Activated CD8-positive, alpha-beta memory T cell treated with anti-CD3 and anti-CD28 coated beads for 1 hour (primary cell): ENCODE measurements at places on chromosomes 7 and 10.
A peak's percentile ranks its signal among the peaks of the same experiment; 100 is the strongest.

- DNase-seq = no peak
These were observed 13.5 kb downstream of the ATP6V0E2 start for GRCh38 chr7:149887311-149887710.

- DNase-seq = no peak
These were observed 204.9 kb downstream of the DOCK4 start for GRCh38 chr7:112001091-112001826.

- no peak for DNase-seq
These were observed 4.8 kb upstream of the GCK start for GRCh38 chr7:44194069-44194468.

GRCh38 chr10:82477776-82478175 lies 602.8 kb downstream of the NRG3 start:
- no peak for DNase-seq

- DNase-seq = no peak
These were observed 25.4 kb downstream of the STAM start for GRCh38 chr10:17669185-17669872.

DNA sequence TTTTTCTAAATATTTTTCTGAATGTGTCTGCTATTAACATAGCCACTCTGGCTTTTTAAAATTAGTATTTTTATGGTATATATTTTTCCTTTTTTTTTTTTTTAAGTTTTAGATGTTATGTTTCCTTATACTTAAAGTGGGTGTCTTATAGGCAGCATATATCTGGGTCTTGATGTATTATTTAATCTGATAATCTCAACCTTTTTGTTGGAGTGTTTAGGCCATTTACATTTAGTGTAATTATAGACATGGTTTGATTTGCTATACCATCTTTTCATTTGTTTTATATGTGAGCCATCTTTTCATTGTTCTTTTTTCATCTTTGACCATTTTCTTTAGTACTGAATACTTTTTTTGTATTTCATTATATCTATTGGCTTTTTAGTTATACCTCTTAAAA lies 45.0 kb downstream of the TRUB1 start:
- DNase-seq = no peak

DNA sequence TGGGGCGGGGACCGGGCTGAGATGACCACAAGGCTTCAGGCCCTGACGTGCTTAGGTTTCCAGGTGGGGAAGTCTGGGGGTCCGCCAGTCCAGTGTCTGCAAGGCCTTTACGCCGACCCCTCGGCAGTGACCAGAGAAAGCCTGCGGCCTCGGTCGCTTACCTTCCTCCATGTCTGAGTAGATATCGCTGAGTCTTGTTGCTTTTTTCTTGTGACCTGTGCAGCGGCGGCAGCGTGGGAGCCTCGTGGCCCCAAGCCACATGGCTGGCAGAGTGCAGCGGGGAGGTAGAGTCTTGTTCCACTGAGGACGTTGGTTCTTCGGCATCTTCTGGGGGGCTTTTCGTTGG lies 329 bp downstream of the NOLC1 start:
- no peak for DNase-seq

DNA sequence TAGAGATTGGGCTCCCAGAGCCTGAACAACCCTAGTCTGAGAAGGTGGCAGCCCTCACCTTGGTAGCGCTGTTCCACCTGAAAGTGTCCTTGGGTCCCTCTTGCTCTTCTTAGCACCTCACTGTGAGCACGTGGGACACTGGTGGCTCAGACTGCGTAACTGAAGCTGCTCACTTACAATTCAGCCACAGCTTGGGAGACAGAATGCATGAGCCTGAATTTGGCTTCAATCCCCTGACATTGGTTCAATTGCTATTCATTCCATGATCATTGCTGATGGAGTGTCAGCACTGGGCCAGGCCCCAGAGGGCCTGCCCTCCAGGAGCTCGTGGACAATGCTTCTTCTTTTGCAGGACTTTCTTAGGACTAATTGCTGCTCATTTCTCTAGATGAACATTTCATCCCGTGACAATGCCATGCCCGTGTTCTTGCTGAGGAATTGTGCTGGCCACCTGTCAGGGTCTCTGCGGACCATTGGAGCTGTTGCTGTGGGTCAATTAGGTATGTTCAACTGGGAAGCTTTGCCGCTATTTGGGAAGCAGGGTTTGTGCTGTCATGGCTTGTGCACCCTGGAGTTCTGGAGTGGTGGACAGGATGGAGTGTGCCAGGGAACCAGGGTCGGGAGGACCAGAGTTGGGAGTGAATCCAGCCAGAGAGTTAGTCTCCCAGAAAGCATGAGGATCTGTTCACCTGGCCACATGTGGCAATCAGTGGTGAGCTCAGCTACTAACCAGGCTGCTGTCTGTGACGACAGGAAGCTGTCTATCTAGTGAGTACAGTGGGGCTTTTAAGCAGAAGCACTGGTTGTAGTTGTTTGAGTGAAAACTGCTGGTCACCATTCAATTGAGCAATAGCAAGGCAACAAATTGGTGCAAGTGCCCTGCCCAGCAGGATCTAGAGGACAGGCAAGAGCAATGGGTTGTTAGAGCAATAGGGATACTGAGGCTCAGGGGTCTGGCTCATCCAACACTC lies 105.1 kb downstream of the WDFY4 start:
- DNase-seq = no peak

GRCh38 chr10:31759124-31759798 lies 169.4 kb downstream of the ARHGAP12 start:
- no peak for DNase-seq

DNA sequence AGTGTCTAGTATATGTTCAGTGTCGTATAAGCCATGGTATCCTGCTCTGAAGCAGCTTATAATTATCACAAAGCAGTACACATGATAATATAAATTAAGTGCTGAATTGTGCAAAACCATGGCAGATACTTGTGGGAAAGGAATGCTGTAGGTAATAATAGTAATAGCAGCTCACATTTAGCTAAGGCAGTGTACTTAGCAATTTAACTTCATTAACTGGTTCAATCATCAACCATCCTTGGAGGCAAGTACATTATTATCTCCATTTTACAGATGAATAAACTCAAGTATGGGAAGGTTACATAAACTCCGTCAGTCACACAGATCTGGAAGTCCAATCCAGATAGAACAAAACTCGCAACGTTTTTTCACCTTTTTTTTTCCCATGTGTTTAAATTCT lies 21.6 kb upstream of the RNF148 start:
- DNase-seq = no peak

GRCh38 chr10:80196270-80196949 lies 8.9 kb downstream of the ANXA11 start:
- no peak for DNase-seq

GRCh38 chr7:28078036-28078901 lies 102.3 kb downstream of the JAZF1 start:
- DNase-seq = peak; percentile 25

DNA sequence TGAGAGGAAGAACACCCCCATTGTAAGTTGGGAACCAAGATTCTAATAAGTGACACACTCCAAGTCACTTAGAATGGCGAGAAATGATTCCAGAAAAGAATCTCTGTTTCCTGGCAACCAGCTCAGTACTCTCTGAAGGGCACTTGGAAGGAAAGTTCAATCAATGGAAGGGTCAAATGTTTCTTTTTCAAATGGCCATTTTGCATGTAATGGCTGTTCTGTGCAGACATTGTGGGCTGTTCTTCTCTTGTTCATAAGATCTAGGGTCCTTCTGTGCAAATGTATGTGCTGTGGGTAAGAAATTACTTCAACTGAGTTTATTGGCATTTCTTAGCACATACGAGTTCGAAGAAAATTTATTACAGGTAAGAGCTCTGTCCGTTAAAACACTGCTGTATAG lies 145.3 kb downstream of the EVX1 start:
- DNase-seq = no peak

- DNase-seq = no peak
These were observed 188.1 kb upstream of the MYO3A start for GRCh38 chr10:25745976-25746375.

- DNase-seq = no peak
These were observed 102.3 kb upstream of the PPP1R3A start for GRCh38 chr7:114021135-114021534.

DNA sequence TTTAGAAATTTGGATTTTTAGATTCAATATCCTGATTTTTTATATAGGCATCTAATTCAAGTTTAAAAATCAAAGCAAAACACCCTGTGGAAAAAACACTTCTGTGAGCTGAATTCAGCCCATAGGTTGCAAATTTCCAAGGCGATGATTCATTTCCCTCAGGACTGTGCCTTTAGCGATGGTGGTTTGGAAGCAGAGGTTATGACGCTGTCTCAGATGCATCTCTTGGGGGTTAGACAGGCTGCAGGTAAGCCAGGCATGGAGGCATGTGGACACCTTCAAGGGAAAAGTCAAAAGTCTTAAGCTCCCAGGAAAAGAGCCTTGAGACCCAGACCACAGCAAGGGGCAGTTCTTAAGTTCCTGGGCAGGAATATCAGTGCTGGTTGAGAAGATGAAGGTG lies 9.5 kb upstream of the FRA10AC1 start:
- no peak for DNase-seq

DNA sequence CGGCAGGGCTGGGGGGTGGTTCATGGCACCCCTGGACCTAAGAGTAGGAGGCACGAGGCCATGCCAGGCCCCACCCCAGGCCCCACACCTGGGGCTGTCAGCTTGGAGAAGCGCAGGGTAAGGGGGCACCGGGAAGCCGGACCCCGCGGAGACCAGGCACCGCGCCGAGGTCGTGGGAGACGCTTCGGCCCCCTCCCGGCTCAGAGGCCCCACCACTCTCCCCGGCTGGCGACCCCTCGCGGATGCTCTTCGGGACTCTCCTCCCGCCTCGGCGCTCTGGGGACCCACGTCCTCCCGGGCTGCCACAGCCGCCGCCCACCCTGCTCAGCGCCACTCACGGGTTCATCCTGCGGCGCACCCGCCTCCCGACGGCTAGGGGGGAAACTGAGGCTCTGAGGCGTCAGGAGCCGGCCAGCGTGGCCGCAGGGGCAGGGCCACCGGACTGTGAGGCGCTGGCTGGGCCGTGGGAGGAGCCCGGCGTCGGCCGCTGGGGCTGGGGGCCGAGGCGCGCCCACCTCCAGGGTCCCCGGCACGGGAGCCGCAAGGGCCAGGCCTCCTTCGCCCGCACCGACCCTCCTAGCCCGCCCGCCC lies 25.9 kb downstream of the PDGFA start:
- DNase-seq = no peak

DNA sequence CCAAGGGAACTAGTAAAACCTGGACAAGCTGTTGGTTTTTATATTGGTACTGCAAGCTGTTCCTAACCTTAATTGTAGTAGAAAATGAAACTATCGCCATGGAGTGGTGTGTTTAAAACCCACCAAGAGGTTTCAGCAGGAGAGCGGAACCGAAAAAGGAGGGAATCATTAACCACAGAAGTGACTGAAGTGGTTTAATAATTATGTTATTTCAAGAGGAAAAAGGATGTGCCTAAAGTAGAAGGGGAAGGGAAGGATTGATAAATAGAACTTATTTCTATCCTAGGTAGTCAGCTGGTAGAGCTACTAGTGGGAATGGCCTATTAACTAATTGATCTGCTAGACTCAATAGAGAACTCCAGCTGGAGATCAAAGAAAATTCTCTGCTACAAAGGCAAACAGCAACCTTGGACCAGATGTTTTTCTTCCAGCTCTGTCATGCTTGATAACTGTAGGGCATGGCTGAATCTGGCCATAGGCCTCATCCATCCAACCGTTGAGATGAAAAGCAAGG lies 91.8 kb downstream of the BAMBI start:
- no peak for DNase-seq

DNA sequence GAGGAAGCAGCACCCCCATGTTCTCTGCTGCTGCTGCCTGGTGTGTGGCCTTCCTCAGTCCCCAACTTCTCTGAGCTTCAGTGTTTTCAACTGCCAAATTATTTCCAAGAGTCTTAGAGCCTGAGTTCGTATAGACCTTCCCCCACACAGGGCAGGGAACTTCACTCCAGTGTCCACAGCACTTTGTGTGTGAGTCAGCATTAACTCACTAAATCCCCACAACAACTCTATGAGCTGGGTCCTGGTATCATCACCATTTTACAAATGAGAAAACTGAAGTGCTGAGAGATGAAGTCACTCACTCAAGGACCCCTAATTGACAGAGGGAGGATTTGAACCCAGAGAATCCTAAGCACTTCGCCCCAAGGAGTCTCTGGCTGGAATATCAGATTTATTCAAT lies 48.3 kb downstream of the ADCYAP1R1 start:
- DNase-seq = no peak

DNA sequence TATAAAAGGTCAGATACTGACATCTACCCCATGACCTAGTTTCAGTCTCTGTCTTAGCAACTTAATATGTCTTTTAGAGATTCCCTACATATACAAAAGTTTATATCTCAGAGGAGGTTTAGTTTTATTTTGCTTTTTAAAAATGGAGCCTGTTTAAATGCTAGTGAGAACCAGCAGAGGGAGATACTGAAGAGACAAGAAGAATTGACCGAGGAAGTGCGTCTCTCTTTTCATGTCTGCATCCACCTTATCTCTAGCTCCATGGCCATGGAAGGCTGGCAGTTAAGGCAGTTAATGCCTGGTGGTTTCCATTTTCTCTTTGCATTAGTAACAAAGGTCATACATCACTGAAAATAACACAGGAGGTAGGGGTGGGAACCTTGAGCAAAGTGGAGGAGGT lies 10.7 kb downstream of the SUV39H2 start:
- no peak for DNase-seq

DNA sequence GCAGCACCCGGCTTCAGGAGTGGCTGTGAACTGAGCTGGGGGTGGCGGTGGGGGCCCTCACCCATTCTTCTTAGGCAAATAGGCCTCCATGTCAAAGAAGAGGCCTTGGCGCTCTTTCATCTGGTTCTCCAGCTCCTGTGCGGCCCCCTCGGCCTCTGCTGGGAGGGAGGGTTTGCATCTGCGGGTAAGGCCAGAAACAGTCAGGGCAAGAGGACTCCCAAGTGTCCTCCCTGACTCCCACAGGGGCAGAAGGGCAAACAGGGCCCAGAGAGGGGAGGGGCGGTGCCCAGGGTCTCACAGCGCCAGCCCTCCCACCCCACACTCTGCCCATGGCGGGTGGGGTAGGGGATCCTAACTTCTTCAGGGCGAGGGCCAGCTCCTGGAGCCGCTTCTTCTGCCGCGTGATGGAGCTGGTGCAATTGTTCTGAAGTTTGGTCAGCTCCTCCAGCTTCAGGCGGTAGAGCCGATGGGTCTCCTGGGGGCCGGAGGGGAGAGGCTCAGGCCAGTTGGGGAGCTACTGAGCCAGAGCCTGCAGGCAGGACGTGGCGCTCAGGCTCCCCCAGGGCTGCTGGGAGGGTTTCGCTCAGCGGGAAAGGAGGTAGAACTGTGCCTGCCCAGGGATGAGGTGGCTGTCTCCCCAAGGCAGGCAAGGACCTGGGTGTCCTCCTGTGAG lies 2.2 kb downstream of the TMEM120A start:
- no peak for DNase-seq

- no peak for DNase-seq
These were observed 64.8 kb downstream of the TNS3 start for GRCh38 chr7:47516985-47517600.
